ENCODE measurements at places on chromosomes 7 and 10.

DNA sequence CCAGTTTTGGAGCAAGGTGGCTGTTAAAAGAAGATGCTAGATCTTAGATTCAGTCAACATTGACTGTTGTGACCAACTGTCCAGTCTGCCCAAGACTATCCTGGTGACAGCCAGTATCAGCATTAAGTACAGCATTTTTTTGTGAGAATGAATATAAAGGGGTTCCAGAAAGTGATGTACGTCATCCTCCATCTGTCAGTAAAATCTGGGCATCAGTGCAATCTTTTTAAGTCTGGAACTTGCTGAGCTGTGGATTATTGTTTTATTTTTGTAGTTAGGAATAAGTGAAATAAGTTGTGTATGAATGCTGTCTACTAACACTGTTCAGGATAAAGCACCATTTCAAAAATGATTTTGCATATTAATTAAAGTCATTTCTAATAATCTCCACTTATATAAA, 1020.0 kb upstream of the GHITM start:
- no peak for DNase-seq

DNA sequence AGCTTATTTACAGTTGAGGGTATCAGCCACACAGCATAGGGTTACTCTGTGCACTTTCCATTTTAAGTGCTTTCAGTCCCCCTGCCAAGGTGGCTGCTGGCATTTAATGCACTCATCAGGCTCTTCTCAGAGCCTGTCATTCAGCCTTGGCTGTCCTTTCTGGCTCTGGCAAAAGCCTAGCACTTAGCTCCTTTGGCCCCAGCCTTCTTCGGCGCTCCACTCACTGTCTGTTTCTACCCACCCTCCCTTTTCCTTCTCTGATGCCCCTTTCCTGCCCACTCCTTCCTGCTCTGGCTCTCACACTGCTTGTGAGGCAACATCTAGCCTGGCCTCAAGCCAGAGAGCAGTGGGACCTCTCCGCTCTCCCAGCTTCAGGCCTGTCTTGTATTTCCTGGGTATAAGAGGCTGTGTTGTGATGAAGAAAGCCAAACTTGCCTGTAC, 60.2 kb downstream of the WIPF3 start:
- DNase-seq = no peak

GRCh38 chr7:21675255-21675654, 132.4 kb downstream of the DNAH11 start:
- no peak for DNase-seq

GRCh38 chr7:74093671-74094223, 10.1 kb downstream of the LIMK1 start:
- DNase-seq = no peak

DNA sequence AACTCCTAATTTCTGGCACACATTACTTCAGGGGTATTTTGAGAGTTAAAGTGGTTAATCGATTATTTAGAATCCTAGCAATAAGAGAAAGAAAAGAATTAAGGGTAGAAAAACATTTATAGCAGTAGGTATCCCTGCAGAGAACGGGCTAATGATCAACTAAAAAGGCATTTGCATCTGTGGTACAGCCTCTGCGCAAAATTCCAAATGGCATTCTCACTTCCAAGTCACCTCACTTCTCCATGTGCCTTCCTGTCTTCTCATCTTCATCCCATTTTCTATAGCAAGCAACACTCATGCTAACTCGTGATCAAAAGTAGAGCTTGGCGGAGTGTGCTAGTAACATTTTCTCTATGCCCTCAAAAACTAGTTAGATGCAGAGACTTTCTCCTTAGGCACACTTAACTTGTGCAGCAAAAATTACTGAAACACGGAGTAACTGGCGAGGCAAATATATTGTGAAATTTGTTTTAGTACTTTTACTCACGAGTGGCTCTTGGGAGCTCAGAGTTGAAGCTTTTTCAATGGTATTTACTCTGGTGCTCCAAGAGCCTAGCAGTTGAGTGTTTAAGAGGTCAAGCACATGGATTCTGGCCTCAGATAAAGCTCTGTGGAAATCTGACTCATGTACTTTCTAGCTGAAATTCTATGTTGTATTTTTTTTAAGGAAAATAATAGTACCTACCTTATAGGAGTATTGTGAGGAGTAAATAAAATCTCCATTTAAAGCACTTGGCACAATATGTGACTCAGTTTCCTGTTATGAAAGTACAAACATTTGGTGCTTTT, 65.1 kb downstream of the MET start:
- DNase-seq = no peak

GRCh38 chr10:70169649-70170364, 507 bp downstream of the SAR1A start:
- no peak for DNase-seq

- no peak for DNase-seq
These were observed 1.4 kb downstream of the MINDY3 start for GRCh38 chr10:15858861-15859281.

DNA sequence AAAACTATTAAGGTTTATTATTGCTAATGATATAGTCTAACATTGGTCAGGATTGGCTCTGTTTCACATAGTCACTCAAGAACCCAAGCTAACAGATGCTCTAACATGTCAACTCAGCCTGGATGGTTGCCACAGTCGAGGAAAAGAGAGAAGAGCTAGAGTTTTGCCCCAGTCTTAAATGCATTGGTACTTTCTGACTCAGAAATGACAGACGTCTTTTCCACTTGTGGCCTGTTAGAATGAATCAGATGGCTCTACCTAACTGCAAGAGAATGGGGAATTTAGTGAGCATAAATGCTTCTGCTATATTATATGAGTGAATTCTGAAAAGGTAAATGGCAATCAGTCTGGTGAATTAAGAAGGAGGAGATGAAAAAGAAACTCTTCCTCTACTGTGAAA, 13.9 kb downstream of the HECTD2 start:
- no peak for DNase-seq

DNA sequence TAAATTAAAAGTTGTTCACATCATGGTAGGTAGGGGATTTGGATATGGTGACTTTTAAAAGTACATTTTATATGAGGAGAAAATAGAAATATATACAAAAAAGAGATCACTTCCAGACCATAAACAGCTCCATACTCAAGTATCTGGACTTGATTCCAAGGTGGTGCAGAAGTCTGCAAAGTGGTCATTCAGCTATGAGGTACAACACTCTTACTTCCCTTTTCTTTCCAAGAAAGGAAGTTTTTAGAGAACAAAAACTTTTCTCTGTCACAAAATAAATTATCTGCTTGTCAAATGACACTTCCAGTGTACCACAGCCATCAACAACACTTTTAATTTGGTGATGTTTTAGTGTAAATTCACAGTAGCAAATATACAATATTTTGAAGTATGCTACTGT, 1013.5 kb downstream of the GATA3 start:
- DNase-seq = no peak

DNA sequence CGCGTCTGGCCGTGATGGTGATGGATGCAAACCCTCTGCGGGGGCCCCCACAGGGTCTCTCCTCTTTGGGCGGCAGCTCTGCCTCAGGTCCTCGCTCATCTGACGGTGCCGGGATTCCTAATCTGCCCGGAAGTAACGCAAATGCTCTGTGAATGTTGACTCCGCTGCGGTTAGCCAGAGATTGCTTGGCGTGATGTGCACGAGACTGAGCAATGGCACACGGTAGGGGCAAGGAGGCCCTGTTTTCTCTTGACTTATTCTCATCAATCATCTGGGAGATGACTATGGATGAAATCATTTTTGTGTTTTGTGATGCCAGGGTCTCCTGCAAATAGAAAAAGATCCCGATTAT, 116.5 kb upstream of the ADAM12 start:
- DNase-seq = no peak

DNA sequence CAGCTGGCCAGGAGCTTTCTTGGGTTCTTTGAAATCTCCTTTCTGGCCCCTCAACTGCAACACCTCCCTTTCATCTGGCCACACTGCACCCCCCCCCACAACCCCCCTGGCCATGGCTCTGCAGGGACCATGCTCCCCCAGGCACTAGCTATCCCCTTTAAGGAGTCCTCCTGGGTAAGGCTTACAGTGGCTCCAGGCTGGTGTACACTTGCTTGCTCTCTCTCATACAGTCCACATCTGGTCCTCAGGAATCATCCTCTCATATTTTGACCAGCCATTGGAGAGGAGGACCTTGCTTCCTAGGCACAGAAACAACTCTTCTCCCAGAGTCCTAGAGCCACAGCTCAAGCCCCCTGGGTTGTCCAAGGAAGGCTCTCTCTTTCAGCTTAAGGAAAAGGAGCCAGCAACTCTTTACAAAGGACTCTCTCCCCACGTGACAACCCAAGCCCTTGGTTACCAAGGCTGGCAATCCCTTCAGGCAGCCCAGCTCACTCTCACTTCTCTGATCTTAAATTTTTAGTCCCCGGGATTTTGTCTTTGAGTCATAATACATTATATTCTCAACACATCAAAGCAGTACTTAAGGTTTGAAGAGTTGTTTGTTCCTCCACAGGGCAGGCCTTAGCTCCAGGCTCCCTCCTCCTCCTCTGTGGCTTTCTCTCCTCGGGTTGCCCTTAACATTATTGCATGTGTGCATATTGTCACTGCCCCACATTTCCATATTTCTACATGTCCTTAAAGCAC, 9.9 kb downstream of the GARIN1A start:
- DNase-seq = no peak

DNA sequence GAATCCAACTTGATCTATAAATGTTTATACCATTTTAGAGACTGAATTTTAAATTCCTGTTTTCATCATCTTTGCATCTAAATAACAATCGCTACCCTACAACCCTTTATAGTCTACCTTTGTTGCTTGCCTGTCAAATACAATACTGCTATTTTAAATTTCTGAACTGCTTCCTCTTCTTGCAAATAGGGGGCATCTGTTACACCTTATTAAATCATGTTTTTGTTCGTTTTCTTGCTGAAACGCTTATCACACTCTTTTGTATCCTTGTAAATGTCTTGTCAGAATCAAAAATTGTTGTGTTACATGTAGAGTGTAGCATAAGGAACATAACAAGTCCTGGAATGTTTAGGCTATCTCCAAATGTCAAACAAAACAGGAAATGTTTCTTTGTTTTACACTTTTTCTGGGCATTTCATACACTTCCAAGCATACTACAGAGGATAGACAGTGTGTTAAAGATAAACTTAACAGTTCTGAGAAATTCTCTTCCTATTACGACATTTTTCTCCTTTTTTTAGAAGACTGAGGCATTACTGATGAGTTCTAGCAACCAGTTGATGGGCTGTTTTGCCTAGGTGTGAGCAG, 281.3 kb downstream of the GPR158 start:
- DNase-seq = no peak

DNA sequence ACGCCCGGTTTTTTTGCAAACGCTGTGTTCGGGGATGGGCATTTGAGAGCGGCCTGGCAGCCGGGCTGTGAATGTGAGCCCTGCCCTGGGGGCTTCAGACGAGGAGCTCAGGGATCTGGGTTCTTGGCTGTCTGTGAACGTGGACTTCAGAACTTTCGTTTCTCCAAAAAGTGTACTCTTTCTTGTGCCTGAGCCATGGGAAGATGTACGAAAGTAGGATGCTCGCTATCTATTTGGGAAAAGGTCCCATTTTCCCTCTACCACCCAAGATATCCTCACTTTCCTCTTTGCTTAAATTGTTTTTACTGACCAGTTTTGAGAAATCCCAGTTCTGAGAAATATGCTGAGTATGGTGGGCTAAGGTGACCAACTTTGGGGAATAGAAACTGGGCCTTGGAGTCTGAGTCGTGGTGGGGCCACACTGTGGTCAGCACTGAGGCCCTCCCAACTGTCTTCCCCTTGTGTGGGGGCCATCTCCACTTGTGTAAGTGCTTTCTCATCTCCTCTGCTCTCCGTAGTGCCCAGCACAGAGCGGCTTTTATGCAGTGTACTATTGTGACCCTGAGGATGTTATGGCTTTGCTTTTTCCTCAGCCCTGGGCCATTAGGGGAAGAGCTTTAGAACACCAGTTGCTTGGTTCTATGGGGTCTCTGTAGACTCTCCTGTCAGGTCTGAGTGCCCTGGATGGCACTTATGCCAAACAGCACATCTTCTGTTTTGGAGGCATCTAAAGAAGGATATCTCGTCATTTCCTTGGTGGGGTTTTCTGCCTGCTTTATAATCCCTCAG, 918 bp downstream of the DBNL start:
- DNase-seq = no peak

DNA sequence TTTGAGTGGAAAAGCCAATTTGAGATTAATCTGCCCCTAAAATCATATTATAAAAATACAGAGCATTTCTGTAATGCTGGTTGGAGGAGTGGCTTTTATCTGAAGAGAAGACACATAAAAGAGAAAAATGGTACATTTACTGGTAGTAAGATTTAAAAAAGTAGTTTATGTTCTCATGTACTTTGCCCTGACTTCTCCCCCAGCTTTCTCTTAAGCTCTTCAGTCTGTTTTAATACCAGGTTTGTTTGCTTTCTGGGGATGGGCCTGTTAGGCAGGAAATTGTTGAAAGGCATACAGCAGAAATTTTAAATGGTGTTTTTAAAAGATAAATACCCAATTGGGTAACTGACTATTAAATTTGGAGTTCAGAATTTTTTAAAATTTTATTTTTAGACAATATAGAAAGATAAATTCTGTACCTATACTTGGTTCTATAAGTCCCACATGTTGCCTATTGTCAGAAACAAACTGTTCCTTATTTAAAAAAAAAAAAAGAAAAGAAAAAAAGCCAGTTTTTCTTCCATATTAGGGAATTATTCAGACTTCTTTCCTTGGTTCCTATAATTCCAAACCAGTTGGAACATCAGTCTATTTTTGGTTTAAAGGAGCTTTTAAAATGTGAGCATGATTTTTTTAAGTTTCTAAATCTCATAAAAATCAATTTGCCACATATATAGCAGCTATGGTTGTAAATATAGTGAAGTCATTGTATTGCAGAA, 136.6 kb downstream of the ARID5B start:
- DNase-seq = no peak

DNA sequence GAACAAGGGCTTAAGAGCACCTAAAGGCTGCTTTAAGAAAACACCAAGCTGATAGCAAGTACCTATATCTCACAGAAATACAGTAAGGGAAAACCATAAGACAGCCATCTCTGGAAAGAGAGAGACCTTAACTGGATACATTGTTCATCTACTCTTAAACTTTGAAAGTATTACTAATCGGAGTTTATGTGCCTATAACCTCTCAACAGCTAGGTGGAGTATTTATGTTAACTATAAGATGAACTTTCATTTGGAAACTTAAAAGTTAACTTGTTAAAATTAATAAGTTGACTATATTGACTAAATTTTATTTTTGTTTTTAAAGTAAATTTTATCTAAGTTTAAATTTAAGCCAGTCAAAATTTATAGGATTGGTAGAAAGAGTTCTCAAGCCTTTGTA, 90.6 kb downstream of the USP6NL start:
- no peak for DNase-seq

DNA sequence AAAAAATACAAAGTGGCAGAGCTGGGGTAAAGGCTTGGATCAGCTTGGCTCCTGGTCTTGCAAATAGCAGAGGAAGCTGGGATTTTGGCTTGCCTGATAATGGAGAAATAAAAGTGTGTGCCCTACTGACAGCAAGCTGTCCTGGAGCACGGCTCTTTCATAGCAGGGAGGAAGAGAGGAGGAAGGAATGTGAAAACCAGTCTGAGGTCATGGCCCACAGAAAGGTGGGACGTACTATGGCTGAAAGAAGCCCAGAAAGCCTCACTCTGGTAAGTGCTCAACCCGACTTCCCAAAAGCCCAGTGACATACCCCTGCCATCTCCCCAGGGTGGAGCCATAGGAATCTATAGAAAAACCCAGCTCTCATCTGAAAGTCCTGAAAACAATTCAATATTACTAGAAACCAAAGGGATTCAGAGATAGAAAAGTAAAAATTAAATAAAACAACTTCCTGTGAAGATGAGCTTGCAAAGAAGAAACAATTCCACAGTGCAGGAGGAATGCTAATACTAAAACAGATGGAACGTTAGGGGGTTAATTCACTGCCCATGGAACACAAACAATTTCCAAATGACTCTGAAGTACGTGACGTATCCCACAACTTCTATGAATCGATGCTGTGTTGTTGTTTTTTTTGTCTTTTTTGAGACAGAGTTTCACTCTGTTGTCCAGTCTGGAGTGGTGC, 246.7 kb upstream of the PTN start:
- DNase-seq = no peak
